Stimulated activated CD8-positive, alpha-beta memory T cell treated with anti-CD3 and anti-CD28 coated beads, Interleukin-12 subunit alpha, Interleukin-12 subunit beta, amount 100 ng/mL, for 4 hours (primary cell): ENCODE measurements at places on chromosomes 13 and 19.

- no peak for DNase-seq
Measured at GRCh38 chr13:45492538-45492937, 27.8 kb downstream of the COG3 start.

DNA sequence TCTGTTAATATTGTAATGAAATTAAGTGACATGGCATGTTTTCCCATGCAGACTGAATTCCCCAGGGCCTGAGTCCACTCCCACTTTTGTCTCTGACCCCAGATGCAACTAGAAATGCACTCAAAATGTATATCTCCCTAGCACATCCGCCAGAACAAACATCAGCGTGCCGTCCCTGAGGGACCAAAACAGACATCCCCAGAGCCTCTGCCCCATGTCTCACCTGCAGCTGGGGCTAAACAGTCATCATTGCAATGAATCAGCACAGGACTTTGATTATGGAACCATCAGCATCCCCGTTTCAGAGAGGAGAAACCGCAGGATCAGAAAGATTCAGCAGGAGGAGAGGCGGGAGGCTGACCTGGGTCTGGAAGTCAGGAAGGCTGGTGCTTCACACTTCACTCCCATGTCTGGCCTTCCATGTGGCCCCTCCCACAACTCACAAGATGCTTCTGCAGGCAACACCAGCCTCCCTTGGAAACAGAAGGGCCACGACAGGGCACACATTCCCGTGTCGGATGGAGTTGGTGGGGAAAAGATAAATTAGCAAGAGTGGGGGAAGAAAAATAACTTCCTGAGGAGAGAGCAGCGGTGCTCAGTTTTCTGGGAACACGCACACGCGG is 130.6 kb upstream of the VSTM2B start:
- DNase-seq: no peak

GRCh38 chr19:55300886-55301458 is 17.2 kb downstream of the BRSK1 start:
- DNase-seq: no peak

GRCh38 chr19:47168065-47168464 is 37.4 kb downstream of the SAE1 start:
- DNase-seq: no peak

DNA sequence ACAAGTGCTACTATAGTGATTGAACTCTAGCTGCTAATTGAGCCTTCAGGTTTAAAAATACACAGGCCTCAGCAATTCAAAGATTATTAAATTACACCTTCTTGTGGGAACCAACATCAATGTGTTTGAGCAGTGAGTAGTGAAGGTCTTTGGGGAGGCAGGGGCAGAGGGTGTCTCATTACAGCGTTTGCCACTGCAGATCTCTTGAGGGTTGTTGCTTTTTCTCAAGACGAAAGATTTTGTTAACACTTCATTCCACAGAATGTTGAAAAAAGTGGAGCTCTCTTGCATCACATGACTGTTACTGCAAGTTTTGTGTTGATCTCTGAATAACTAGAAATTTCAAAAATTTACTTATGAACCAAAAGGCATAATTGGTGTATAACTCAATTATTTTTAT is 253.6 kb downstream of the ATP8A2 start:
- DNase-seq: no peak

GRCh38 chr19:48878196-48879024 is 6.2 kb downstream of the PPP1R15A start:
- no peak for DNase-seq

GRCh38 chr13:66967811-66968597 is 262.1 kb downstream of the PCDH9 start:
- no peak for DNase-seq

DNA sequence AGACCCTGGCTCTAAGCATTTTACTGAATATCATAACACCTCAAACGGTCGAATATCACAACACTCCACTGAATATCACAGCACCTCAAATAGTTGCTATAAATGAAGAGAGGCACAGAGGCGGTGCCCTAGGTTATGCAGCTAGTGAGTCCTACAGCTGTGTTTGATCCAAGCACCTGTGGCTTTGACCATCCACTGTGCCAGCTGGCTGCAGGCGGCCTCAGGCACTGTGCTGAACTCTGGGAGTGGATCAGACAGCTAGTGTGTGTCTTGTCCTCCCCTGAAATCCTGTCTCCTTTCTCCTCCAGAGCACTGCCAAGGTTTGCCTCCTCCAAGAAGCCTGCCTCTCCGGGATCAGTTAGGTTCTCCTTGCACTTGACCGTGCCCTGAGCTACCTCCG is 7.3 kb downstream of the NOSIP start:
- DNase-seq: no peak

- no peak for DNase-seq
Measured at GRCh38 chr19:42879613-42880012, at the start of gene PSG1. Gene PSG1, minus strand, starts transcription at chr19:42879713. Its CDS starts 132 bp downstream, at chr19:42879581.

GRCh38 chr19:42531313-42531712 is 3.0 kb upstream of the CEACAM1 start:
- DNase-seq: no peak

GRCh38 chr13:25266706-25267105 is 20.6 kb downstream of the MTMR6 start:
- DNase-seq: no peak

DNA sequence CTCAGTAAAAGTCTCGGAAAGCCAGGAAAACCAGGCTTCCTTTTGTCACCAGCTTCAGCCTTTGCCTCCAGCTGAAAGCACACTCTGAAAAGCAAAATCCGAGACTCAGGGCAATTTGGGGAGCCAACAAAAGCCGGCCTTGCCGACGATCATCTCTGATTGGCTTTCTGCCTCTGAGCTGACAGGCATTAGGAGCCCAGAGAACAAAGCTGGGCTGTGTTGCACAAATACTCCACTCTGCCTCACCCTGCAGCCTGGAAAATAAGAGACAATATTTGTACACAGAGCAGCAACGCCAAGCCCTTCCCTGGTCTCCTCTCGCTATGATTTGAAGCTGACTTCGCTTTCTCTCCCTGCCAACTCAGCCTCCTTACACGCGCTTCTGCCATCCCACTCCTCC is 46.9 kb downstream of the CACNA1A start:
- no peak for DNase-seq

DNA sequence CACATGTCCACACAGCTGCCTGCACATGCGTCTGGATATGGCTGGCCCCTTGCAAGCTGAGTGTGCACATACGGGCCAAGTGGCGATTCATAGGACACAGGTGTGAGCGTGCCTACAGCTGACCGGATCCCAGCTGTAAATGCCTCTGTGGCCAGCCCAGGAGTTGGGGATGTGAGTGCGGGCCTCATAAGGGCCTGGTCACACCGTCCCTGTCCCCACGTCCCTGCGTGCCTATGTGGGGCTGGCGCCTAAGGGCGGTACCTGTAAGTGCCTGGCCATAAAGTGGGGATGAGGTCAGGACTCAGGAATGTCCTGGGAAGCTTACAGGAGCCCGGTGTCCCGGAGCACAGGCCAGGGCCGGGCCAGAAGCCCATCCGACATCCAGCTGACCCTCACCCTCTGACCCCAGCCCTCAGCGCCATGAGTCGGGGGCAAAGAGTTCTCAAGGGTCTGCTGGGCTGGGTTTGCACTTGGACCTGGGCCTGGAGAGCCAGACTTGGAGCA is 1.3 kb upstream of the ARHGAP45 start:
- no peak for DNase-seq

DNA sequence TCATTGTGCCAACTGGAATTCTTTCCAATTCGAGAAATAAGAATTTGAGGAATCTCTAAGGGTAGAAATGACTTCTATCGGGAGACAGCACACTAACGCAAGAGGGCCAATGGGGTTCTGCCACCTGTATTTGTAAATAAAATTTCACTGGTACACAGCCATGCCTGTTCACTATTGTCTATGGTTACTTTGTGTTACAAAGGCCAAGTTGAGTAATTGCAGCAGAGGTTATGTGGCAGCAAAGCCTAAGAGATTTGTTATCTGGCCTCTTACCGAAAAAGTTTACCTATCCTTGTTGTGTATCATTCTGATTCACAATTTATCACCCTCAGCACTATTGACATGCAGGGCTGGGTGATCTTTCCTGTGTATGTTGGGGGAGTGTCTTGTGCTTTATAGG is 278.0 kb downstream of the KLF5 start:
- no peak for DNase-seq

- no peak for DNase-seq
Measured at GRCh38 chr13:85386424-85386823, 412.8 kb downstream of the SLITRK6 start.

DNA sequence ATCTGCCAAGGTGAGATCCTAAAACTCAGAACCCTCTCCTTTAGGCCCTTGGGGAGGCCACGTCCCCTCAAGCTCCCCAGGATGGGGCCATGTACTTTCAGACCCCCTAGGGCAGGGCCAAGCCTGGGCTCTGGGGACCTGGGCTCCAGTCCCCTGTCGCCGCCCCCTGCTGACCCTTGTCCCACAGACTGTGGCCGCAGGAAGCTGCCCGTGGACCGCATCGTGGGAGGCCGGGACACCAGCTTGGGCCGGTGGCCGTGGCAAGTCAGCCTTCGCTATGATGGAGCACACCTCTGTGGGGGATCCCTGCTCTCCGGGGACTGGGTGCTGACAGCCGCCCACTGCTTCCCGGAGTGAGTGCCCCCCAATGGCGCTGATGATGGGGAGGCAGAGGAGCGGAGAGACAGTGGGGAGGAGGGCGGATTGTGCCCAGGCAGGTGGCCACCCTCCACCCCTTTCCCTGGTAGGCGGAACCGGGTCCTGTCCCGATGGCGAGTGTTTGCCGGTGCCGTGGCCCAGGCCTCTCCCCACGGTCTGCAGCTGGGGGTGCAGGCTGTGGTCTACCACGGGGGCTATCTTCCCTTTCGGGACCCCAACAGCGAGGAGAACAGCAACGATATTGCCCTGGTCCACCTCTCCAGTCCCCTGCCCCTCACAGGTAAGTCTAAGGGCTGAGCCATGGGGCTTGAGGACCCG is 18.8 kb downstream of the HPN start:
- no peak for DNase-seq

- DNase-seq: no peak
Measured at GRCh38 chr13:28568286-28568685, 73.4 kb upstream of the FLT1 start.

- no peak for DNase-seq
Measured at GRCh38 chr13:53174545-53174944, 145.9 kb downstream of the OLFM4 start.

DNA sequence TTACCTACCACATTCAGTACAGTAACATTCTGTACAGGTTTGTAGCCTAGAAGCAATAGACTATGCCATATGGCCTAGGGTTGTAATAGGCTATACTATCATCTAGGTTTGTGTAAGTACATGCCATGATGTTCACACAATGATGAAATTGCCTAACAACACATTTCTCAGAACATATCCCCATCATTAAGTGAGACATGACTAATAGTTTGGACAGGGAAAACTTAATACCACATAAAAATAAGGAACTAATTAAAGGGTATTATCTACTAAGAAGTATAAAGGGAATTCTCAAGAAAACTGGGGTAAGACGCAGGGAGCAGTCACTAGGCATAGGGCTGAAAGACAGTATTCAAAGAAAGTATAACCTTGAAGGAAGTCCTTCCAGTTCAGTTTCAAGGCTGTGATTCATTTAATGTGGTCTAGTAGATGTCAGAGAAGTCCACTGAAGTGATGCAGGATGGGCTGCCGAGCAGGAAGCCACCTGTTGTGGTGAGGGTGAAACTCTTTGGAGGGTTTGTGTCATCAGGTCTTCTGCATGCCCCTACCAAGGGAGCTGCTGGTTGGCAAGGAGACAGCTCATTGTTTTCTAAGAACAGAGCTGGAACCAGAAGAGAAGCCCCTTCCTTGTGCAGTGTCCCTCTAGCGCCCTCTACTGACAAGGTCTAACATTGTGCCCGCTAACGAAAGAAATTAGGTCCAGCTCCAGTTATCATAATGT is 122.9 kb downstream of the OLFM4 start:
- DNase-seq: no peak

GRCh38 chr19:40691421-40692211 is 1.2 kb upstream of the NUMBL start:
- no peak for DNase-seq

DNA sequence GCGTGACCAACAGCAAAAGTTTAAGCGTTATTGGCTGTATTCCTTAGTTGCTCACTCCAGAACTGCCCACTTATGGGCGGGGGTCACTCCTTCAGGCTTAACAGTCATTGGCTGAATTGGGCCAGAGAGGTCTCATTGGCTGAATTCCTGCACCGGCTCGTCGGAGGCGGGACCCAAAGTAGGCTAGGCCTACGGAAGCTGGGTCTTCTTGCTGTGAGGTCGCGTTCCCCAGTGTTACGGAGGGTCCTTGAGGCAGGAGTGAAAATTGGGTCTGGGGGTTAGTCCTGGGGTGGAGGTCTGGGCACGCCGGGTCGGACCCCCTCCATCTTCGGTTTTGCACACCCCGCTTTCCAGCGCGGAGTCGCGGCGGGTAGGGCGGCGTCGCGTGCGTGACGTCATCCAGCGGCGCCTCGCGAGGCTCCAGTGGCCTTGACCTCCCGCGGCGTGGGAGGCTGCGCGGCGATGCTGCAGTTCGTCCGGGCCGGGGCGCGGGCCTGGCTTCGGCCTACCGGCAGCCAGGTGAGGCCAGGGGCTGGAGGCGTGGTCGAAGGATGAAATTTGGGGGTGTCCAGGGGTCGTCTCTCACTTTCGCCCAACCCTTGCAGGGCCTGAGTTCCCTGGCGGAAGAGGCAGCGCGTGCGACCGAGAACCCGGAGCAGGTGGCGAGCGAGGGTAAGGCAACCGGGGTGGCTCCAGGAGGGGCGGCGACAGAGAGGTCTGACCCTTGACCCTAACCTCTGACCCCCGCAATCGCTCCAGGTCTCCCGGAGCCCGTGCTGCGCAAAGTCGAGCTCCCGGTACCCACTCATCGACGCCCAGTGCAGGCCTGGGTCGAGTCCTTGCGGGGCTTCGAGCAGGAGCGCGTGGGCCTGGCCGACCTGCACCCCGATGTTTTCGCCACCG is at the start of gene MRPL4:
Gene MRPL4, plus strand, starts transcription at position 423 of the 903 bp plus-strand sequence. Its CDS starts 40 bp downstream, at position 463.
- DNase-seq: peak; percentile 89

DNA sequence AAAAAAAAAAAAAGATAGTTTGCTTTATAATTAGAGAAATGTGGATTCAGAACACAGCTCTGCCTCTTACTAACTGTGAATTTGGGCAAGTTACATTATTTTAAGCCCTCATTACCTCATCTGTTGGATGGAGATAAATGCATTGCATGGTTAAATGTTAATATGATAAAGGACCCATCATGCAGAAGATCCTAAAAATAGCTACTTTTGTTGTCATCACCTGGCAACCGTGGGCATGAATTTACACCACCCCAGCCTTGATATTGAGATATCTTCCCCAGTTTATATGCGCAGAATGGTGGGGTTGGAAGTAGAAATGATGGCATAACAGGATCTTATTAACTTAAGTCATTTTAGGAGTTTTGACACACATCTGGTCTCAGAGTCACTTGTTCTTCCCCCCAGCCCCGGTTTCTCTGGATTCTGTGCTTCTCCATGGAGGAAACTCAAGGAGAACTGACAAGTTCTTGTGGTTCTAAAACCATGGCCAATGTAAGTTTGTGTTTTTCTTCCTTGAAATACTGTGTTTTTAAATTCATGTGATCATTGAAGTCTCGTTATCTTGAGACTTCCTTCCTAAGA is 8.9 kb downstream of the ZNF546 start:
- no peak for DNase-seq

- no peak for DNase-seq
Measured at GRCh38 chr19:19155495-19156219, 14.4 kb downstream of the MEF2B start.
